Stimulated activated CD8-positive, alpha-beta memory T cell treated with anti-CD3 and anti-CD28 coated beads, Interleukin-4, amount 100 ng/mL, for 1 hour (primary cell): ENCODE measurements at places on chromosomes 3 and 15.

DNA sequence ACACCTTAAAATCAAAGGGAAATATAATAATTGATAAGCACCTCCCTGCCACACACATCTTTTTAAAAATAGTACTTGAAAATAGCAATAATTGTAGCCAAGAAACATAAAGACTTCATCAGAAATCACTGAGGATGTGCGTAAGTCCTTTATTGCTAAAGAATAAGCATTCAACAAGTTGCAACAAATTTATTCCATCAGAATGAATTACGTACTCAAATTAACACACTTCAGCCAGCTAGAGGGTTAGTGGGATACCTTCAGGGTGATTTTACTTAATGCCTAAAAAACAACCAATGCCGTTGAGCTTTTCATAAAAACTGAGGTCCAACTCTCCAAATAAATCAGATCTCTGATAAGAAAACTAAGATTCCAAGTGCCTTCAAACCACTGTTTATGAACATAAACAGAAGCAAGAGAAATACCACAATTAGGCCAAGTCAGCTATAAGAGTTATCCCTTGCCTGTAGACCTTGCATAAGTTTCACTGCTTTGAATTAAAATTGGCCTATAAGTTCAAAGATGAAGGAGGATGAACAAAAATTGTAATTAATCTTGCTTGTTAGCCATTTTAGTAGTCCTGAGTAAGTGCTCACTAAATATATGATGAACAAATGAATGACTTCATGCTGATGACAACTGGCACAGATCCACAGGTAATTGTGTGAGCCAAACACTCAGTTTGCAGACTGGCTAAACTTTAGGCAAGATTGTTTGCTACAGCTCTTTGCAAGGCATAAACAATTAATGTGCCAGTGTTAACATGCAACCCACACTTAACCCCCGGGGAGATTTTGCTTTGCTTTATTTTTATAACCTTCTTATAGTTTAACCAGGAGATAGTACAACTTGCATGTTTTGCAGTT, 375.1 kb upstream of the THBS1 start:
- DNase-seq = no peak

DNA sequence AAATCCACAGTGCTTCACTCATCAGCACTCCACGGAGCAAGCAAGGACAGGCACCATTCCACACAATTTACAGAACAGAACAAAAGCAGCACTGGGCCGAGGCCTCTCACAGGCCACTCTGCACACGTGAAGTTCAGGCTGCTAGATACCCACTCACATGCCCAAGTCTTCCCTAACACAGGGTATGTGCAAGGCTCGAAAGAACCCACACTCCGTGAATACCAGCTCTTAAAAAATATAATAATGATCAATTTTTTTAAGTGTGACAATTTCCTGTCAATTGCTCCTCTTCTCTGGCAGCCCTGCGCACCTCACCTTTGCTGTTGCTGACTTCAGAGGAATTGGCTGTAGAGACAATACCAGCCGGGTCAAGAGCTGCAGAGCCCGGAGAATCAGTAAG, 19.0 kb downstream of the XPC start:
- no peak for DNase-seq

DNA sequence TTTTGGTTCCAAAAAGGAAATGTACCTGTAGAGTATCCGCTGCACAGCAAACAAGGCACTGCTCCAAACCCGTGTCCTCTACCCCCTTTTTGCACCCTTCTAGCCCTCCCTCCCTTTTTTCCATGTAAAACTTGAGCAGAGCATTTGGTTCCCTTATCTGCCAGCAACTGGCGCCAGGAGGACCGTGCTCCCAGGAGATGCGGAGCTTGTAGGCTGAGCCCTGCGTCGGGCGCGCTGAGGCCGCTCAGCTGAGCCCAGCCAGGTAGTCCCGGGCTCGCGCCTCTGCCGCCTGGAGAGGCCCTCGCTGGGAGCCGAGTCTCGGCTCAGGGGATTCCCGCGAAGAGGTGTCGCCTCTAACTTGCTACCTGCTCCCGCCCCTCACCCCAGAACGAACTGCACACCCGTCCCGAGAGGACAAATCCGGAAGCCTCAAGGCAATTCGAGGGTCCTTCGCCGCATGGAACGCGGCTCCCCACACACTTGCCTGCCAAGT, 575 bp downstream of the TRPM7 start:
- DNase-seq = peak; percentile 47

DNA sequence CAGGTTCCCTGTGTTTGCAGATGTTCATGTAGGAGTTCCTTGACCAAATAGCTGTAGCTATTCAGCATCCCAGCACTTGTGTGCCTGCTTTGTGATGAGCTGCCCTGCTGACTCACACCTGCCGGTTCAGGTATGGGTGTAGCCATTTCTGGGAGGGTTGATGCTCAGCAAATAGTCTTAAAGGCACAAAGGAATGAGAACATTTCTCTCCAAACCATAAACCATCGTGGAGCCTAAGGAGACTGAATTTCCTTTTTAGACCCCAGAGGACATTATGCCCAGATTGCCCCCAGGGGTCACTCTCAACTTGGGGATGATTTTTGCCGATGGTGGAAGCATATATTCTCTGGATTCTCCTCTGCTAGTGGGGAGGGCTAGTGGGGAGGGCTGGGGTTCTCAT, 80.6 kb downstream of the ADAMTSL3 start:
- DNase-seq = no peak

- no peak for DNase-seq
Observed at GRCh38 chr3:116198087-116198486, 247.2 kb downstream of the LSAMP start.

DNA sequence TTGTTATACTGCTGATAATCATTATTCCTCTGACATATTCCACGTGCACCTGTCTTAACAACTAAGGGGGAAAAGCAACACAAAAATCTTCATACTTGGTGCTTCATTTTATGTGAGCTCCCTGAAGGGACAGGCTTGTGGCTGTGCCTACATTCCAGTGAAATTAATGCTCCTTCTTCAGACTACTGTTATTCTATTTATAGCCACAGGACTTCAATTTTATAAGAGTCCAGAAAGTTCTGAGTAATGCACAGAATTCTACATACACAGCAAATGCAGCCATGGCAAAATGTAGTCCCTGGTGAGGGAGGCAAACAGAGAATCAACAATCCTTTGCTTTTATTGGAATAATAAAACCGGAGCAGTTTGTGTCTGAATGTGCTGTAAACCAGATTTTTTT, 417.1 kb downstream of the RBMS3 start:
- no peak for DNase-seq

DNA sequence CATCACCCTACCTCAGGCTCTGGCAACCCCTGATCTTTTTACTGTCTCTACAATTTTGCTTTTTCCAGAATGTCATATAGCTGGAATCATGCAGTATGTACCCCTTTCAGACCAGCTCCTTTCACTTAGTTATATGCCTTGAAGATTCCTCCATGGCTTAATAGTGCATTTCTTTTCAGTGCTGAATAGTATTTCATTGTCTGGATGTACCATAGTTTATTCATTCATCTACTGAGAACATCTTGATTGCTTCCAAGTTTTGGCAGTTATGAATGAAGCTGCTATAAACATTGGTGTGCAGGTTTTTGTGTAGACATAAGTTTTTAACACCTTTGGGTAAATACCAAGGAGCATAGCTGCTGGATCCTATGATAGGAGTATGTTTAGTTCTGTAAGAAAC, 50.8 kb upstream of the ANP32A start:
- no peak for DNase-seq

GRCh38 chr15:38883987-38884386, 319.4 kb upstream of the RASGRP1 start:
- no peak for DNase-seq

- DNase-seq = no peak
Observed at GRCh38 chr15:61702224-61703020, 357.8 kb downstream of the VPS13C start.

GRCh38 chr15:63474810-63475316, 29.5 kb upstream of the USP3 start:
- DNase-seq = no peak

GRCh38 chr3:169760479-169760878, 4.4 kb downstream of the TERC start:
- no peak for DNase-seq
